ENCODE measurements at places on chromosomes 12 and 14.

- DNase-seq: no peak
These were observed 3.6 kb upstream of the TGM1 start for GRCh38 chr14:24266344-24267244.

GRCh38 chr14:71739273-71739990 lies 192.8 kb upstream of the RGS6 start:
- no peak for DNase-seq

DNA sequence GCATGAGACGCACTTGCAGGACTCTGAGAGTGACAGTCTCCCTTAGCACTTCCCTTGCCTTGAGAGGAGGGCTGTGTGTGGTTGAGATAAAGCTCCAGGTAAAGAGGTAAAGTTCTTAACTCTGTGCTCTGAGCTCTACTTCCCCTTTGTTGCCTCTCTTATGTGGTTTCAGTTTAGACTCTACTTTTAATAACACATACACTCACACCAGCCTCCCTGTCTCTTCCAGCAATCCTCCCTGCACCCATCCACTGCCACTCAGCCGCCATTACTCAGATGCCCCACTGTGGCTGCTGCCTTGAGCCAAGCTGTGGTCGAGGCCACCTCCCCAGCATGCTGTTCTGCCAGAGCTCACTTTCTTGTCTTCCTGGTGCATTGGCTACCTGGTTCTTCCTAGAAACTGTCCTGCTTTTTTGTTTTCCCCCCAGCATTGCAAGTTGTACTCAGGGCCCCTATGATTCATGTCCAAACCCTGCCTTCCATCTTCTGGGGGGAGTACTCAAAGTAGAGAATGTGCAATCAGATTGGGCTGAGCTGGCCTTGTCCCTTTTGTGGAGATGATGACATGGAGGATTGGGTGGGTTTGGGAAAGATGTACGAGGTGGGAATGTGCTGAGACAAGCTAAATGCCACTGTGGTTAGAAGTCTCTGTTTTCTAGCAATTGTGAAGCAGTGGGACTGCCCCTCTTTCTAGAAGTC lies 115.5 kb upstream of the PARP11 start:
- DNase-seq: no peak

DNA sequence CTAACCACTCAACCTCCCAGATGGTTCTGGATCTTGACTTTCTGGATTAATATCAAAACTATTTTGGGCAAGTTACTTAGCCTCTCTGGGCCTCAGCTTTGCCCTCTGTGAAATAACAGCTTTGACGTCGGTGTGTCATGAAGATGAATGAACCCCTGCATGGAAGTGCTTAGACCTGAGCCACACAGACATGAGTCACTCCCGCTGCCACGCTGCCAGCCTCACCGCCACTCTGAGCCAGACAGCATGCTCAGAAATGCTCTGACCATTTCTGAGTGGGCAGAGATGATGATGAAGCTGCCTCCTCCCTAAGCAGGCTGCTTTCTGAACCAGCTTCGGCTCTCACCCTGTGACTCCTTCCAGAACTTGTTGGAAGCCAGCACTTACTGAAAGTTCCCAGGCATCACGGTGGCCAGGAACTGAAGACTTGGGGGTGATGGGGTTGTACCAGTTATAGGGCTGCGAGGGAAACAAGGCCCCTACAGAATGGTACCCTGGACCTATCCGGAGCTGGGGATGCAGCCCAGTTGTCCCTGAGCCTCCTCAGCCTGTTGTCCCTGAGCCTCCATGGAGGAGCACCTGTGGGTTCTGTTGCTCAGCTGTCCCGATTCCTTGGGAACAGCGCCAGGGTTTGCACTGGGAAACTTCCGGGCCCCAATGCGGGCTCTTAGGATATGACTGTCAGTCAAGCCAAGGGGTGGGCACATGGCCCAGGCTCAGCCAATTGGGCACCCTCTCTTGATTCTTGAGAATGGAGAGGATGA lies 2.0 kb upstream of the CCDC197 start:
- DNase-seq: no peak

GRCh38 chr14:67620217-67620785 lies 581 bp downstream of the ARG2 start:
- DNase-seq: no peak

DNA sequence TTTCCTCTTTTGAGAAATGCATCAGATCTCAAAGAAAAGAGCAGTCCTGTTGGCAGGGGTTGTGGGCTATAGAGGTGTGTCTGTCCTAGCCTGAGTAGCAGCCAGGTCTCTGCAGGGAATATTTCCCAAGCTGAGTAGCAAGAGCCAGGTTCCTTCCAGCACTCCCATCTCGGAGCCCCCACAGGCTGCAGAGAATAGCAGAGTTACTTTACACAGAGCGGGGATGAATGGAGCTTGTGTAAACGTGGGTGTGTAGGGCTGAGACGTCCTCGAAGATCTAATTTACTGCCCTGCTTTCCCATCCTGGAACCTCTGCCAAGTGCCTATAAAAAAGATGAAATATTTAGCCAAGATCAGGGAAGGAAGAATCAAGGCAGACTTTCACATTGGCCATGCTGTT lies 156.6 kb downstream of the TSPAN9 start:
- DNase-seq: no peak

DNA sequence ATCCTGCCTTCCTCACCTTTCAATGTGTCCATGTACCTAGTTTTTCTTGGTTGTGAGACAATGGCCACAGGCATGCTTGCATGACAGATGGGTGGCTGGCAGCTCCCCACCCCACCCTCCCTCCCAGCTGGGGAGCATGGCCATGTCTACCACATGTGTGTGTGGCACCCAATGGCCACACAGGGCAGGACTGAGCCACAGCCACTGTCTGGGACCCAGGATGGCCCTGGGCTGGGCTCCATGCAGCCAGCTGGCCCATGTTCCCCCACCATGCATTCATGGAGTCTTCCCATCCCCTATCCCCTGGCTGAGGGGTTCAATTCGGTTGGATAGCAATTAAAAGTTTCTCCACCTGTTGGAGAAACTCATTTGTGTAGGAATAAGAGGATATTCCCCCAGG lies 566.0 kb upstream of the USP15 start:
- DNase-seq: no peak

GRCh38 chr12:66258011-66258410 lies 44.3 kb upstream of the HELB start:
- DNase-seq: no peak

GRCh38 chr14:92041203-92041602 lies 1.3 kb upstream of the TRIP11 start:
- no peak for DNase-seq

DNA sequence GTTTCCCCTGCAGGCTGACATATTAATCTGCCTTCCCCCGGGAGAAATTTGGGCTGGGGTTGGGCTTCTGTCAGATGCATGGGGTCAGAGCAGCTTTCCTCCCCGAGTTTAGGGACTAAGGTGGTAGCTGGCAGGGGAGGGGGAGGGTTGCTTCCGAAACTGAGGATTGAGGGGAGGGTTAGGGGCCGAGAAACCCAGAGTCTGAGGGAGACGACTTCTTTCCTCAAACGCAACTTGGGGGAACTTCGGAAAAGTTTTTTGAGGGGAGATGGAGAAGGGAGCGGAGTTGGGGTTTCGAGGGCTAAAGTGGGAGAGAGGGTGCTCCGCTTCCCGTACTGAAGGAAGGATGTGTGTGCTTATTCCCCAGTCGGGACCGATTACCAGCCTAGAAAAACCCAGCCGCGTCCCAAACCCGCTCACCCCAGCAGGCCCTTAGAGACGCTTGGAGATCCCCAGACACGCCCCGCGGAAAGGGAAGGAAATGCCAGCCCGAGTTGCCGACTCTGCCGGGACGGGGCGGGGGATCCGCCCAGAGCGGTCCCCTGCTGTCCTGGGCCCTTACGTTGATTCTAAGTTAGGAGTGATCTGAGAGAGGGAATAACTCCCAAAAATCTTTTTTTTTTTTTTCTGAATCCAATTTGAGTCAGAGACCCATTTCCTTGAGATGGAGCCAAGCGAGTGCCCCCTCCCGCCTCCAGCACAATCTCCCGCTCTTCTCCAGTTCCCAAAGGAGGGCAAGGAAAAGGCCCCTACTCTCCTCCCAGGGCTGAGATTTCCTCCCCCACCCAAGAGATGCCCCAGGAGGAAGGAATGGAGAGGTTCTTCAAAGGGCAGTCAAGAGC lies 61.9 kb downstream of the SMUG1 start:
- DNase-seq: no peak

- no peak for DNase-seq
These were observed 23.9 kb downstream of the SERPINA10 start for GRCh38 chr14:94269156-94269555.

DNA sequence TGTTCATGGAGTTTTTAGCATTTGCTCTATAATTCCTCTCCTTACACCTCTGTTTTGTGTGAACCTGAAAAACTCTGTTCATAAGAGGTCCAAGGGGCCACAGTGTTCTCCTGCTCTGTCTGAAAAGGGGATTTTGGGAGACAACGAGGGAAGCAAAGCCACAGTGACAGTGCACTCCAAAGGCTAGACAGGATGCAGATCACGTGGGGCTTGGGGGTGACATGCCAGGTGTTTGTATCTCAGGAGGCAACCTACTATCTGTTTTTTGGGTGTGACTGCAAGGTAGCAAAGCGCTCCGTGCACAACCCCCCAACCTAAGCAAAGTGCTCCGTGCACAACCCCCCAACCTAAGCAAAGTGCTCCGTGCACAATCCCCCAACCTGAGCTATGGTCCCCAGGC lies 5.1 kb upstream of the CHD4 start:
- no peak for DNase-seq

DNA sequence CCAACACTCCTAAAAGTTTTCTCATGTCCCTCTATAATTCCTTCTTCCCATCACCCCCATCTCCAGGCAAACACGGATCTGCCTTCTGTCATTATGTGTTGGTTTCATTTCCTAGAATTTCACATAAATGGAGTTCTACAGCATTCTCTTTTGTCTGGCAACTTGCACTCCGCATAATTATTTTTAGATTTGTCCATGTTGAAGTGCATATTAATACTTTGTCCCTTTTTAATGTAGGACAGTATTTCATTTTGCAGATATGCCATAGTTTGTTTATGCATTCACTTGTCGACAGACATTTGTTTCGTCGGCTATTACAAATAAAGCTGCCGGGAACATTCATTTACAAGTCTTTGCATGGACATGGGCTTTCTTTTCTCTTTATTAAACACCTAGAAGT lies 150.0 kb downstream of the CRADD start:
- DNase-seq: no peak

GRCh38 chr14:88618476-88618875 lies 55.6 kb downstream of the ZC3H14 start:
- DNase-seq: no peak

Data from activated CD8-positive, alpha-beta memory T cell treated with anti-CD3 and anti-CD28 coated beads for 1 hour (primary cell).